Uterine smooth muscle cell (primary cell): ENCODE measurements at places on chromosomes 3 and 15. TPM values are rescaled to one million over a fixed set of nuclear protein-coding genes. Genes with fewer than 3 reads are reported as not detected.

GHSR gene
- total RNA-seq, result 0.12 TPM in 1 of 2 replicates, not detected in the other

PLSCR5 gene
- total RNA-seq, result not detected in 2 replicates

HYKK gene
- total RNA-seq, result 2.7 and 4.9 TPM in 2 replicates

MYL3 gene
- not detected in 2 replicates for total RNA-seq

WDR93 gene
- total RNA-seq, result under 0.01 TPM in 2 replicates

COL8A1 gene
- 17.8 and 62.4 TPM in 2 replicates for total RNA-seq

C3orf22 gene
- total RNA-seq, result not detected in 2 replicates

TERC gene
- 597 and 759 TPM in 2 replicates for total RNA-seq
